CD4-positive, alpha-beta T cell treated with Interferon alpha-2 for 1 hour (primary cell): ENCODE measurements at places on chromosomes 1 and 21.

GRCh38 chr1:11505591-11506538 is 26.9 kb downstream of the DISP3 start:
- no peak for DNase-seq

DNA sequence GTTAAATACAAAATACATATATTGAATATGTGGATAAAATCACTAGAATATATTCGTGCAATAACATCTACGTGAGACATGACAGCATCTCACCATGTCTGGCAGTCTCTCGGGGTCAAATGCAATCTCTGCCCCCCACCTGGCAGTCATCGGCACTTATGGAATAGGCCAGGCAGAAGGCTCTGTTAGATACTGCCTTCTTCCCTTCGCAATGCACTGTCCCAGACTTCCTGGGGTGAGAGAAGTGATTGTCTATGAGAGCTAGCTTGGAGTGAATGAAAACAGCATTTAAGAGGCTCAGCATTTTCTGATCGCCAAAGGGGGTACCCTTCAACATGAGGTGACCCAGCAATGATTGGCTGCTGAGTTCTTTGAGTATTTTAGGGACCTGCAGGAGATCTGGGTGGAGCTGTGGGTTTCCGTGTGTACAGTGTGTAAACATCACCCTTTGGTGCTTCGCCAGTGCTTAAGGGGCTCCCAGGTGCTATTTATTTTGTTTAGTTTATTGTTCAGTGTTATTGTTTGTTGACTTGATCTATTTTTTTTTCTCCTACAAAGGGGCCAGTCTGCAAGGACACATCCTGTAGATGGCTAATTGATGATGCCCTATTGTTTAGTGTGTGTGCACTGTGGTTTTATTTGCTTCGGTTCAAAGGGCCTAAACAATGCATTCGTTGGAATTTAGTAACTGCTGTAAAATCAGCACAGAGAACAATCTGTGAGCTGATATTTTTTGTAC is 10.2 kb downstream of the ERG start:
- DNase-seq, result no peak

DNA sequence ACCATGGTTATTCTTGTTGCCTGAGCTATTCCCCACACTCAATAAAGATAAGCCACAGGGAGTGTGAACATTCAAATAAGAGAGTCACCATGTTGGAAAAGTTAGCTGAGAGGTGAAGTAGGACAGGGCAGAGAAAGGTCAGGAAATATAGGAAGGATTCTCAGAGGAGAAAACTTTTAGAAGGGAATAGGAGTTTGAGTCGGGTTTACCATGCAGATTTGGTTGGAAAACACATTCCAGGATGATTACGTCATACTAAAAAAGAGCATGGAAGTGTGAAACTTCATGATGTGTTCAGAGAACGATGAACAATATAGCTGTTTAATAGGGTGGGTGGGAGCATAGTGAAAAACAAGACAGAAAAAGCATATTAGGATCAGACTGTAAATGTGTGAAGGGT is 1125.3 kb upstream of the ADGRL2 start:
- DNase-seq, result no peak

DNA sequence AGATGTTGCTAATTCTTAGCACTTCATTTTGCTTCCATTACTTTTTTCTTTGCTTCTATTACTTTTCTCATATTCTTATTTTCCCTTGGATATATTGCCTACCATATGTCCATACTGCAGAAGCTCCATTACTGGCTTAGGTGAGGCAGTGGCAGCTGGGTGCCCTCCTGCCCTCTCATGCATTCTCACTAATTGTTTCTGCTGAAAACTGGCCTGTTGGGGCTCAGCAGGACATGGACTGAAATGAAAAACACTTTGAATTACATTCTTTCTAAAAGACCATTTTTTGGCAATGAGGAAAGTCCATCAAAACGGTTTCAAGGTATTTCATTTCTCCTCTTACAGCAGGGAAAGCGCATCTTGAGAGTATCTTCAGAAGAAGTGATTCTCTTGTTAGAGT is 122.9 kb downstream of the MAST2 start:
- no peak for DNase-seq

- no peak for DNase-seq
Observed at GRCh38 chr1:36909946-36910725, 124.2 kb downstream of the GRIK3 start.

DNA sequence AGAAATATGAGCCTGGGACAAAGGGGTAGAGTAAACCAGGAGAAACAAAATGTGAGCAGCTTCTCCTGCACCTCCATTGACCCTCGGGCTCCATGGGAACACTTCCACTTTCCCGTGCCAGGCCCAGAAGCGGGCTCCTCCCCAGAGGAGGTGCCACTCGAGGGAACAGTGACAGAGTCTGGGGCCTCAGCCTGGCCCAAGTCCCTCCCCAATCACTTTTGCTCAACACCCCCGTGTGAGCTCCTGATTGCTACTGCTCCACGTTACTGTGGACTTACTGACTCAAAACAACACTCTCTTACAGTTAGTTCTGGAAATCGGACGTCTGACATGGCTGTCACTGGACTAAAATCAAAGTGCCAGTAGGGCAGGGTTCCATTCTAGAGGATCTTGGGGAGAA is 17.7 kb upstream of the KLHDC7A start:
- no peak for DNase-seq

- DNase-seq, result no peak
Observed at GRCh38 chr1:190809312-190809711, 331.6 kb upstream of the BRINP3 start.

DNA sequence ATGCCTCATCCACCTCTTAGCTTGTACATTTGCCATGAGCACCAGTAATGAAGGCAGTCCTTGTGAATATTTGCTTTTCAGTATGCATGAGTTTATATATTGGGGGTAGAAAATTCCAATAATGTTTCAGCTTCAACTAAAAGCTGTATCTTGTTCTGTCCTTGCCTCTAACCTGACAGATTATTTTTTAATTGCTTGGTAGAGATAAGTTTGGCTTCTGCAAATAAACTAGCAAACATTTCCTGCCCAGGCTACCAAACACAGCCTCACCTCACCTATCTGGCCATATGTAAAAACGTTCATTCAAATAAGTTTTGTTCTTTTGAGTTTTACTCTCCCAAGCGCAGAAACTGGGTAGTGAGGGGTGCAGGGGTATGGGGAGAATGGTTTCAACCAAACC is 75.6 kb upstream of the HOOK1 start:
- DNase-seq, result no peak

DNA sequence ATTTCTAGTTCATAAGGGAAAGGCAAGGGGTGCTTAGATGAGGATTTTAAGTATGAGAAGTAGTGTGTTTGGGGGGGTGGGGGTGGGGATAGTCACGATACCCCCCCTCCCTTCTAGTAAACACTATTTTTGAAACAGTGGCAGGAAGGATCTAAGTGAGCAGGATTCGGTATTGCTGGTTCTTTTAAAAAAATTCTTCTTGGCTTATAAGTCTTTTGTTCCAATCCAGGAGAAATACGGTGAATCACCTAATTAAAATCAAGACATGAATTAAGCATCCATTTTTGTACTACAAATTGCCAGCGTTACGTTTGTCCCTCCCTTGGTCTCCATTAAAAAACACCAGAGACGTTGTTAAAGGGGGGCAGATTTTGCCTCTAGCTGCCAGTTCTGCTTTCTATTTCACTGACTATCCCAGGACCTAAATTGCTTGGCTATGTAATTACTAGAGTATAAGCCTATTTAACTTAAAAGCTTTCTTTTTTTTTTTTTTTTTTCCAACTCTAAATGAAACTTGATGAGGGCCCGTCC is 911 bp downstream of the LMO4 start:
- no peak for DNase-seq

DNA sequence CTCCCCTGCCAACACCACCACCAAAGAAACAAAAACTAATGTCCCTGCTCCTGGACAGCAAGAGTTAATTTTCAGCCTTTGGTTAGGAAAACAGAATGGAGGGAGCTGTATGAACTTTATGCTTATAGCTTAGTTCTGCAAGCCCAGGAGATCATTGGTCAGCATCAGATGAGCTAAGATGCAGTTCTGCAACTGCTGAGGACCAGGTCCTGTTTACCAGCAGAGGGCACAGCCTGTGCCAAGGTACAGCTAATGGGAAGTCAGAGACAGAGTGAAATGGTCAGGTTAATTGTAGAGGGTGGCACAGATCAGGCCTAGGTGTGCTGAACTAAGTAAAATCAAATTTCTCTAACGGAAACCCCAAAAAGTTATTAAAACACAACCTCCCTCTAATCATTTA is 161.3 kb downstream of the ROR1 start:
- DNase-seq, result no peak

DNA sequence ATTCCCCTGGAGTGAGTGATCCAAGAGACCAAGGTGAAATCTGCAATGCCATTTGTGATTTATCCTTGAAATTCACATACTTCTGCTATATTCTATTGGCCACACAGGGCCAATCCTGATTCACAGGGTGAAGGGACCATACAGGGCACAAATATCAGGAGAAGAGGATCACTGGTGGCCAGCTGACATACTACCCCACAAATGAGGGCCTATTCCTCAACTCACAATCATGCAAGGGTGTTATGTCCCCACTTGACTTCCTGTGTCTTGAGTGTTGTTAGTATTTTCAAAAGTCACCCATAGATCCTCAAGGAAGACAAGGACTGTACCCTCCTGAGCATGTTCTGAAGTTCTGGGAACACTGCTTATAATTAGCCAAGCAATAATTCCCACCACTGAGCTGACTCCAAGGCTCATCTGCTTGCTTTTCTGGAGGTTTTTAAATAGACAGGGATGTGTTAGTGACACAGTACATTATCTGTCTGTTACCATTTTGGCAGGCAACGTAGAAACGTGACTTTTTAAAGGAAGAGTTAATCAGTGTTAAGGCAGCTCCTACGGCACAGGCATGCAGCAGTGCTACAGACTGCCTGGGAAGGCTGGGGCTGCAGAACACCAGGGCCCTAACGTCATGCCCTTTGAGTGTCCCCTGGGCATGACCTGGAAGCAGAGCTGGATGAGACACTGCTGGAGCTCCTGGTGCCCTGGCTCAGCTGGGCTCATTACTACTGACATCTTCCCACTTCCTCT is 137.4 kb downstream of the FAM78B start:
- no peak for DNase-seq
